ENCODE measurements at places on chromosomes 6 and 20.

GRCh38 chr6:90397047-90397446 is 100.4 kb upstream of the BACH2 start:
- DNase-seq, result no peak

GRCh38 chr20:48710341-48711043 is 117.3 kb downstream of the PREX1 start:
- DNase-seq, result no peak

GRCh38 chr6:104566411-104566810 is 293.3 kb downstream of the HACE1 start:
- DNase-seq, result no peak

- no peak for DNase-seq
These were observed 91.2 kb downstream of the CARMIL1 start for GRCh38 chr6:25370178-25371036.

GRCh38 chr6:7975764-7976146 is 65.2 kb upstream of the TXNDC5 start:
- no peak for DNase-seq

GRCh38 chr6:169867751-169868191 is 116.3 kb downstream of the ERMARD start:
- no peak for DNase-seq

DNA sequence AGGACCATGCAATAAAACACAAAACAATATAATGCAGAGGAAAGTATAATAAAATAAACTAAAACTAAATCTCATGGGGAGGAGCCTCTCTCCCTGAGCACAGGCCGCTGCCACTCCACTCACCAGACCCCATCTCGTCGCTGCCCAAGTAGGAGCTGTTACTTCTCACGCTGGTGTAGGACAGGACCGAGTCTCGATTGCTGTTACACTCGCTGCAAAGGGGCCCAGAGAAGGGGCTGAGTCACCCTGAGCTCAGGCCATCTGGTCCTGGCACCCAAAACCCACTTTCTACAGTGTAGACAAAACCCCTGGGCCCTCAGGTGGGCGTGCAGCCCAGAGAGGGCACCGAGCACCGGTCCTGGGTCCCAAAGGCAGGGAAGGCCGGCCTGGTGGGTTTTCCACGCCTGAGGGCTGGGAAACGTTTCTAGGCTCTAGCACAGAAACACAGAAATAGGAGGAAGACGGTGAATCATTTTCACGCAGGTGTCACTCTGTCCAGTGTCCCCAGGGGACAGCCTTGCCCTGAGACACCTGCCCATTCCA is 183.4 kb downstream of the PREX1 start:
- DNase-seq, result no peak

DNA sequence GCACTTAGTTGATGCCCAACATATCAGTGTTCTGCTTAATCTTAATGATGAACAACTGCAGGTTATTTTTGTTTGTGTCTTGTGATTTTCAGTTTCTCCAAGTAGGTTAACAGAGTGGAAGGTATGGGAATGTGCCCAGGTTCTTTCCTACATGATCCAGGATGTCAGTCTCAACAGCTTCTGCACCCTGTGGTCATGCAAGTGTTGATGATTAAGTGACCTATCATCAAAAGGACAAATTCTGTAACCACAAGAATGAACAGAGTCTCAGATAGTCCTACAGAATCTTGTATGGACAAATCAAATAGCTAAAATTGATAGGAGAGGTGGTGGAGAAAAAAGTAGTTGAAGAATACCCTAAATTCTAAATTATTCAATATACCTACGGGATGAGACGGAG is 26.1 kb downstream of the MAN1A1 start:
- DNase-seq, result no peak

DNA sequence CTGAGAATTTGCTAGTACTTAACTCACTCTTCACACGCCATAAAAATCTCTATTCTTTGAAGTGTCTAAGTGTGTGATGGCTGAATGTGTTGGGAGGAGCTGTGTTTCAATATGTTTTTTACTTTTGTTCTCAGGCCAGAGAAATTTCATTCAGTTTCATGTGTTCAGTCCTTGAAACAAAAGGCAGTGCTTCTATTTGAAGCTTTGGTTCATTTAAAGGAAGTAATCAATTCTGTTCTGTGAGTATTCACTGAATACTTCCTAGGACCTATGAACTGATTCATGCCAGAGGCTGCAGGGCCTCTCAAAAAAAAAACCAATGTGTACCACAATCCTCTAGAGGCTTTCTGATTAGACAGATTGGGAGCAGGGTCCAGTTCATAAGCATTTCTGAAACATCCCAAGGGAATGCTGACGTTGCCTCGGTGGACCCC is 12.4 kb upstream of the F13A1 start:
- DNase-seq, result no peak

GRCh38 chr6:16658348-16659034 is 102.8 kb downstream of the ATXN1 start:
- DNase-seq, result no peak
